ENCODE measurements at places on chromosomes 12 and 14.

DNA sequence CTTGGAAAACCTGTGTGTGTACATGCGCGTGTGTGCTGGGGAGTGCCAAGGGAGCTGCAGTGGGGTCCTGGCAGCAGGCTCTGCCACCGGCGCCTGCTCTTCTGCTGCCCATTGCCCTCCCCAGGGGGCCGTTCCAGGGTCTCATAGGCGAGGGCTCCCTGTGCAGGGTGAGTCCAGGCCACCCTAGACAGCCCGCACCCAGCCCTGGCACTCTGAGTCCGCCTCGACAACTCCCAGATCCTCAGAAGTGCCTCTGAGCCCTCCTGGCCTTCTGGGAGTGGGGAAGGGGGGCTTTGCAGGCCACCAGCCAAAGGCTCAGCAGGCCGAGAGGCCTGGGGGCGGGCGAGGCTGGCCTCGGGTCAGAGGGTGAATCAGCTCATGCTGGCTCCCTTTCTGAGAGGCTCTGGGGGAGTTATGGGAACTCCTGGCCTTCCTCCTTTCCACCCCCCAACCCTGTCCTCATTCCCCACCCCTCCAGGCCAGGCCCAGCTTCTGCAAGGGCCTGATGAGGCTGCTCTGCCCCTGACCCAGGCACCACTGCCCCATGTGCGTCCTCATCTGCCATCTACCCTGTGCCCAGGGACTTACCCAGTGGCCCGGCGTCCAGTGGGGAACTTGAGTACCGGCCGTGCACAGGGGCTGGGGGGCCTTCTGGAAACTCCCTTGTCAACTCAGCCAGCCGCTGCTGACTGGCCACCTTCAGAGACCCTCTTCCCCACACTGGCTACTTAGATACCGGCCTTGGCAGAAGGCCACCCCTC lies 2.1 kb upstream of the TEDC1 start:
- no peak for DNase-seq

GRCh38 chr12:48037267-48037915 lies 33.1 kb upstream of the COL2A1 start:
- no peak for DNase-seq

GRCh38 chr12:127588249-127588648 lies 678.7 kb upstream of the TMEM132C start:
- DNase-seq, result peak; percentile 62

- no peak for DNase-seq
Observed at GRCh38 chr12:95325501-95325900, 107.9 kb downstream of the VEZT start.

DNA sequence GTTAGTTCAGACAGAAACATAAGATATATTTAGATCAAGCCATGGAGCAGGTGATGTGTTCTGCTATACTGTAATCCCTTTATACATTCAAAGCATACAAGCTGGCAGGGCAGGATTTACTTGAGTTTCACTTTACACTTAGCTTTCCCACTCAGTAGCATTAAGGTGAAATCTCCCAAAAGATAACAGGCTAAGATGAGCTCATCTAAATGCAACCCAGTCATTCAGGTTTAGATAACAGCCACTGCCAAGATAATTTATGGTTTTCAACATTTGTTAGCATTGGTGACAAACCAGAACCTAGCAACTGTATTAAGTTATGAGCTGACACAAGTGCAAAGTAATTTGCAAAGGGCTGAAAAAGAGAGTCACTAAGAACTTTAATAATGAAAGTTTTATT lies 925.1 kb upstream of the ATXN7L3B start:
- DNase-seq, result no peak

- DNase-seq, result no peak
Observed at GRCh38 chr12:123036466-123037285, 56.2 kb downstream of the ARL6IP4 start.
